ENCODE measurements at places on chromosomes 1 and 21. TPM values are rescaled to one million over a fixed set of nuclear protein-coding genes. Genes with fewer than 3 reads are reported as not detected.

Gene CYP4Z1
- not detected for total RNA-seq

Gene OLFM3
- not detected for total RNA-seq

Gene ANKRD45
- not detected for total RNA-seq

Gene OR10X1
- total RNA-seq: not detected

Gene IPO9
- total RNA-seq: 25.3 TPM

Gene KIF14
- total RNA-seq: 13.9 TPM

Gene PALMD
- total RNA-seq: 0.13 TPM

Gene GUCA2A
- not detected for total RNA-seq

Gene RPE65
- not detected for total RNA-seq

Gene SGIP1
- total RNA-seq: 4.3 TPM

Gene ITGB2
- total RNA-seq: not detected

Gene NOS1AP
- total RNA-seq: 0.38 TPM

Gene TNFSF4
- total RNA-seq: 4.6 TPM

Gene DPT
- total RNA-seq: not detected

Gene ANKRD65
- 1.5 TPM for total RNA-seq

Gene RHBG
- not detected for total RNA-seq

Gene FAM72B
- total RNA-seq: 1.6 TPM

Gene VWA5B1
- total RNA-seq: not detected

Gene IFNLR1
- 1.5 TPM for total RNA-seq

Gene LUZP1
- 20.9 TPM for total RNA-seq

Gene LIN9
- total RNA-seq: 6.8 TPM

Gene PLA2G2D
- not detected for total RNA-seq

Gene CENPF
- 62.2 TPM for total RNA-seq

Gene MROH9
- total RNA-seq: not detected

Gene CA6
- total RNA-seq: not detected
